ENCODE measurements at places on chromosomes 1 and 21.

DNA sequence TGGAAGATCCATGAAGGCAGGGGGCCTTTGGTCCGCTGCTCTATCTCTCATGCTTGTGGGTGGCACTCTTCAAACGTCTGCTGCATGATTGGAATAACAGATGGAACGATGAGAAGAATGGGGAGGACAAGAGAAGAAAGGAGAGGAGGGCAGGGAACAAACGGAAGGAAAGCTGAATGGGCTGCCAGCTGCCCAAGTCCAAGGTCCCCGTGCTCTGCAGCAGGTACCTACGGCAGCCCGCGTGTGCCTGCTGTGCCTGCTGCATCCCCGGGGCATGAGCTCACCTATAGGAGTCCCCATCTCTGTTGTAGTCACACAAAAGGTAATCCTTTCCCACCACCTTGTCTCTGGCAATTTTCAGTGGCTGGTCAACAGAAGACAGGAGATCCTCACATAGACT, 73.1 kb downstream of the SLC66A1 start:
- no peak for DNase-seq

- DNase-seq, result no peak
Observed at GRCh38 chr1:83815330-83815729, 183.6 kb downstream of the TTLL7 start.

GRCh38 chr1:237141502-237141901, 99.5 kb downstream of the RYR2 start:
- no peak for DNase-seq

DNA sequence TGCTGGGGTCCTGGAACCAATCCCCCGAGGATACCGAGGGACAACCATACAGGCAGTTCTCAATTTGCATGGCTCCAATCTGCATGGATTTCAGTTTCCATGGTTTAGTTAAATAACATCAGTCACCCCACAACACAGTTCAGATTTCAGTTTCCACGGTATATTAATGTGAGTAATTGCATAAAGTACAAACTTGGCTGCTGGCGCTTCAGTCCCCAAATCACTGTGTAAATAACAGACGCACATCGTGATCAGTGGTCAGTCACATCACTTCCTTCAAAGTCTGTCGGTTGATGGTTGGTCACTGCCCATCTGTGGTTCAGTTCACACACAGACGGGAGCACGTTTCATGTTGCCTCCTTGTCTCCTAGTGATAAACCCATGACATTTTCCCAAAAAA, 66.4 kb upstream of the LPGAT1 start:
- no peak for DNase-seq

DNA sequence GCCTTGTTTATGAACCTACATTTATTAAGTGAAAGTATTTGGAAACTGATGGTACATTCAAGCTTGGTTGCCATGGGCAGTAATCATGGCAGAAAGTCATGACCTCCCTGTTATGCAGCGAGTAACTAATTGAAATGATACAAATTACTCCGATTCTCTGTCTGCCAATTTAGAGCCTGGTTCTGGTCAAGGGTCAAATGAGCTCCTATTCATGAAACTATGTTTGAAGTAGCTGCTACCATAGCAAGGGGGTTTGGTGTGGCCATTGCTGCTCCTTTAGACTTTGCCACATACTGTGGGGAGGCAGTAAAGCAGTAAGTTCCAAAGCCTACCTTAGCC, 187.2 kb upstream of the FOXD3 start:
- DNase-seq, result no peak

DNA sequence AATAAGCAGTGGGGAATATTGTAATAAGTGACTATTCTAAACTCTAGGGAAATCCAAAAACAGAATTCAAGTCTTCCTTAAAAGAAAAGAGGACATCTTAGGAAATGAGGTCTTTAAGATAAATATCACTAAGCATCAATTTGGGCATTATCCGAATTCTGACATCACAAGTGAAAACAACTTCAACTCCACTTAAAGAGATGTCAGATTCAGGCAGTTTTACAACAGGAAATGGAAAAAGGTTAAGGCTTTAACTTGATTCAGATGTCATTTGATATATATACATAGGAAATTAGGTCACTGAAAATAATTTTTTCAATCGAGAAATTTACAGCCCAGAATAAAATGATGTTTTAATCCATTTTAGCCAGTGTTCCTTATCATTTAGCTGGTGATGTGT, 435.4 kb downstream of the SETD4 start:
- DNase-seq, result no peak

DNA sequence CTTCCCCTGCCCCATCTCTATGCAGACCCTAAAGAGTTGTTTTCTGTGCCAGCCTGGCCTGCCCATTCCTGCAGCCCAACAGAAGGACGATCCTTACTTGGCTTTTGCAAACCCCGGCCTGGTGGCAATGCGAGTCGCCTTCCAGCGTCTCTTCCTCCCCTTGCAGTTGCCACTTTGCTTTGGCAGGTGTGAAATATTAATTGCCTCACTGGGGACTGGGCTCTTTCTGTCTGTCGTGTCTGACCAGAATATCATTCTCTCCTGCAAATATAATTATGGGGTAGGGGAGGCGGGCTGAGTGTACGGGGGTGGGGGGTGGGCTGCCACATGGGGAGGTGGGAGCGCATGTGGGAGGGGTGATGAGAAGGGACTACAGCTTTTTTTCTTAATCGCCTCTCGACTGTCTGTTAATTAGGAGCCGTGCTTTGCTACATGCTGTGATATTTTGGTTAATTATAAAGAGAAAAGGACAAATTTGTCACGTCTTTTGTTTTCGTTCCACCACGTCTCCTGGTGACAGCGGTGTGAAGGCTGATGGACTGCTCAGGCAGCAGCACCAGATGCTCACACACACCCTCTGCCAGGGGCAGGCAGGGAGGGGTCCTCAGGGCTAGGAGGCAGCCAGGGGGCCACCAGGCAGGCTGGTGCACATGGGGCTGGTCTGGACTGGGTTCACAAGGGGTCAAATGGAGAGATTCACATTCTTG, 80.1 kb upstream of the CD34 start:
- no peak for DNase-seq

- DNase-seq, result no peak
Observed at GRCh38 chr1:24113641-24114033, 1.7 kb upstream of the MYOM3 start.

GRCh38 chr1:39639305-39640130, at the start of gene HEYL:
Gene HEYL, minus strand, starts transcription at chr1:39639643. Its CDS starts 18 bp downstream, at chr1:39639625.
- DNase-seq, result peak; percentile 30

- DNase-seq, result no peak
Observed at GRCh38 chr1:246147524-246148461, 359.3 kb downstream of the SMYD3 start.

GRCh38 chr1:70459496-70460225, 48.6 kb downstream of the CTH start:
- no peak for DNase-seq

- no peak for DNase-seq
Observed at GRCh38 chr1:222995620-222996309, 147.3 kb downstream of the TLR5 start.

Measured in stimulated activated naive CD4-positive, alpha-beta T cell (primary cell).